ENCODE measurements at places on chromosomes 13 and 19.

DNA sequence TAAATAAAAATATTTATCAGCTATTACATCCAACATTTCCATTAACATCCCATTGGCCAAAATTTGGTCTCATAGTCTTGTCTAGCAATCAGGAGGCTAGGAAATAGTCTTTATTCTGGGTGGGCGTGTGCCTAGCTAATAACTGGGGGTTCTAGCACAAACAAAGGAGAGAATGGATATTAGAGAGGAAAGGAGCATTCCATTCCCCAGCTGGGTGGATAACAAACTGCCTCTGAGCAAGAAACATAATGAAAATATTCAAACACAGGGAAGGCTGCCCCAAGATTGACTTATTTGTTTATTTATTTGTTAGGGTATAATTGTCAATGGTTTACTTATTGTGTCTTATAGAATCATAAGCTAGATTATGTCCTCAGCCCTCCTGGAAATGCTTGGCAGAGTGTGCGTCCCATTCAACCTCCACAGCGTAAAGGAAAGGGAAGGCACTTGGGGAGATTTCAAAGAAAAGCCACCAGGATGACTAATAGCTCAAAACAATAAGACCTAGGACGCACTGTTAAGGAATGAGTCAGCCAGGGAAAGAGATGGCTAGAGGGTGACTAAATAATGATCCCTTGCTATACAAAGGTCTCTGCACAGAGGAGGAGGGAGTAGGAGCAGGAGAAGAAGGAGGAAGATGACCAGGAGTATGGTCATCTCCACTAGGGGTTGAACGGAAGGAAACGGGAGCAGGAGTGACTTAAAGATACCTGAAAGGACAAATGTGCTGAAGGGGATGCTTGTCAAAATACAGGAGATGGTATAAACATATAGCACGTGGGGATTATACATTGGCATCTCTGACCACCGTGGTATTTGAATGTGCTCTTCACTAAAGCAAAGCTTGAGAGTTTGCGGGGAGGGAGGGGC, 23.5 kb upstream of the USP12 start:
- DNase-seq: no peak

- no peak for DNase-seq
Measured at GRCh38 chr19:6217752-6218334, 61.9 kb downstream of the MLLT1 start.

GRCh38 chr13:36354842-36355623, 8.8 kb upstream of the SPART start:
- DNase-seq: no peak

- no peak for DNase-seq
Measured at GRCh38 chr13:102466610-102467190, 64.9 kb upstream of the FGF14 start.

DNA sequence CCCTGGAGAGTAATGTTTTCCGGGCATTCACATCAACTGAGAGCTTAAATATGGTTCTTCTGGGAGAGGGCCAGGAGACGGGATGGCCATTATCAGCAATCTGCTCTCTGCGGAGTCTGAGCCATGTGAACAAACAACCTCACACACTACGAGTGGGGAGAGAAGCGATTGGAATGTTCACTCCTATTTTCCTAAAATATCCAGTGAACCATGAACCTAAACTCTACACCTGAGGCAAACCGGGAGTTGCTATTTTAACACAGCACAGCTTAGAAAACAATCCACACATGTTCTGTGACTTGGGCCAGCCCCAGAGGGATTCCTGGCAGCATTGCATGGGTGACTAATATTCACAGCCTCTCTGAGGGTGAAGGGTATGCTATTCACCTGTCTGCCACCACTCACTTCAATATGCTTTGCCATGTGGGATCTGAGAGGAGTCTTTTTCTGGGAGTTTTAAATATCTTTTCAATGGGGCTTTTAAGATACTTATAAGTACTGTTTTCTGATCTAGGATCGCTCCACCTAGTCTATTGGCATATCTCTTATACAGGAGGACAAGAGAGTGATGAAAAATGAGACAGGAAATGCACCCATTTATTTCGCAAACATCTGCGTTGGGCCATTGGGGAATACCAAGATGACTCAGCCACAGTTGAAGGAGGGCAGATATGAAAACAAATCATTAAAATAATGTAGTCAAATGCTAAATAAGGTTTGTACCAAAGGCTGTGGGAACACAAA, 72.6 kb upstream of the SERP2 start:
- no peak for DNase-seq

- no peak for DNase-seq
Measured at GRCh38 chr19:53389978-53390377, 5.0 kb upstream of the ZNF765 start.

DNA sequence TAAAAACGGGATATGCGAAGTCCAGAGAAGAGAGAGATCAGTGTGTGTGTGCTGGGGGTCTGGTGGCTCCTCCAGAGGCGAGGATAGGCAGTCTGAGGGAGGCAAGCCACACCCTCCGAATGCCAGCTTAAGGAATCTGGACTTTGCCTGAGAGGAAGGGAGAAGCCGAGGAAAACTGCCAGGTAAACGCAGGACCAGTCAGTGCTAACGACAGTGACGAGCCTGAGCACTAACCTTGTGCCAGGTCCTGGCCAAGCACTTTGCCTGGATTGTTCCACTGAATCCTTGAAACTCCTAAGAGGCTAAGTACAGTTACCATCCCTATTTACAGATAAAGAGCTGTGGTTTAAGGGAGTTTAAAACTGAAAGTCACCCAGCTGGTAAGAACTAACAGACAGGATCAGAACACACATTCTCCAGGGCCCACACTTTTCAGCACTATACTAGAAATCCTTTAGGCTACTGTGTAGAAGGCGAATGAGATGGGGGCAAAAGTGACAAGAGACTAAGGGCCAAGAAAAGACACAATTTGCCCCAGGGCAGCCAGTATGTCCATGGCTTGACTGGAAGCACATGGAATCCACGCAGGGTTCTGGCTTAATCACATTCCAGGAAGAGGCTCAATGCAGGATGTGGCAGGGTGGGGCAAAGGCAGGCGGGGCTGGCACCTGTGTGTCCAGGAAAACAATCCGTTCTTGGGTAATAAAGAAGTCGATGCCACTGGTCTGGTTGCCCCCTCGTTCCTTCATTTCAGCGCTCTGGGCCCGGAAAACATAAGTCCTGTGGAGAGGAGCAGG, 15.1 kb downstream of the SMG9 start:
- no peak for DNase-seq

DNA sequence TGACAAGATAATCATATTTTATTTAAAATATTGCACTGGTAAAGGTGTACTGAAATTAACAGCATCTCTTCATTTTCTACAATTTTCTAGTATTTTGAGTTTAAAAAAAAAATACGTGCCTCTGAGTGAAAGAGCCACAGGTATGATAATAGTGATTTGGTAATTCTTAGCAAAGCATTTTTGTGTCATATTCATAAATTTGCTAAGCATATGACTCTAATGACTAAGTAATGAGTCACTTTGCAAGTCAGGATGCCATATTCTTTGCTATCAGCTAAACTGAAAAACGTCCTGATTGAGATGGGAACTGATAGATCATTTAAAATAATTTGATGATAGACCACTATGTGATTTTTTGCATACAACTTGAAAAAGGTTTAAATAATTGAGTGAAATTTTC, 136.1 kb upstream of the IRS2 start:
- no peak for DNase-seq

DNA sequence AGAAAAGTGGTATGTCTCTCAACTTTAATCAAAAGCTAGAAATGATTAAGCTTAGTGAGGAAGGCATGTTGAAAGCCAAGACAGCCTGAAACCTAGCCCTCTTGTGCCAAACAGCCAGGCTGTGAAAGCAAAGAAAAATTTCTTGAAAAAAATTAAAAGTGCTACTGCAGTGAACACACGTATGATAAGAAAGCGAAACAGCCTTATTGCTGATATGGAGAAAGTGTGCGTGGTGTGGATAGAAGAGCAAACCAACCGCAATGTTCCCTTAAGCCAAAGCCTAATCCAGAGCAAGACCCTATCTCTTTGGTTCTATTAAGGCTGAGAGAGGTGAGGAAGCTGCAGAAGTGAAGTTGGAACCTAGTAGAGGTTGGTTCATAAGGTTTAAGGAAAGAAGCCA, 96.4 kb downstream of the ZDHHC20 start:
- no peak for DNase-seq

- no peak for DNase-seq
Measured at GRCh38 chr13:30526612-30527495, 61.1 kb upstream of the HMGB1 start.

DNA sequence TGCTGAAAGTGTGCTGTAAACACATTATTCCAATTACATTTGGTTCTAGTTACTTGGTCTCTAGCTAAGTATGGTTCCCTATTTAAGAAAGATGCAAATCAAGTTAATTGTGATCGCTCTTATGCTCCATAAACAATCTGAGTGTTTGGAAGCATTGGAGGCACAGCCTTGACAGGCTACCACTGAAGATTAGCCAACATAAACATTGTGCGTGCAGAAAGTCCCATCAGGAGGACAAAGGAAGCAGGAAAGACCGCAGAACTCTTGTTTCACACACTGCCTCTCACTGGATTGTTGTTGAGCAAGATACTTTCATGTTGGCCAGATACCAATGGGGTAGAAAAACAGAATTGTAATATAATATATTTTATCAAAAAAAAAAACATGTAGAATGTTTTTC, 814.4 kb downstream of the EFNB2 start:
- DNase-seq: no peak

GRCh38 chr13:21805733-21806132, 134.9 kb downstream of the FGF9 start:
- no peak for DNase-seq

GRCh38 chr13:84118839-84119409, 236.7 kb upstream of the SLITRK1 start:
- no peak for DNase-seq

GRCh38 chr19:54432144-54432738, 16.8 kb upstream of the LENG8 start:
- DNase-seq: no peak

- no peak for DNase-seq
Measured at GRCh38 chr13:107753291-107753690, 462.0 kb downstream of the LIG4 start.

DNA sequence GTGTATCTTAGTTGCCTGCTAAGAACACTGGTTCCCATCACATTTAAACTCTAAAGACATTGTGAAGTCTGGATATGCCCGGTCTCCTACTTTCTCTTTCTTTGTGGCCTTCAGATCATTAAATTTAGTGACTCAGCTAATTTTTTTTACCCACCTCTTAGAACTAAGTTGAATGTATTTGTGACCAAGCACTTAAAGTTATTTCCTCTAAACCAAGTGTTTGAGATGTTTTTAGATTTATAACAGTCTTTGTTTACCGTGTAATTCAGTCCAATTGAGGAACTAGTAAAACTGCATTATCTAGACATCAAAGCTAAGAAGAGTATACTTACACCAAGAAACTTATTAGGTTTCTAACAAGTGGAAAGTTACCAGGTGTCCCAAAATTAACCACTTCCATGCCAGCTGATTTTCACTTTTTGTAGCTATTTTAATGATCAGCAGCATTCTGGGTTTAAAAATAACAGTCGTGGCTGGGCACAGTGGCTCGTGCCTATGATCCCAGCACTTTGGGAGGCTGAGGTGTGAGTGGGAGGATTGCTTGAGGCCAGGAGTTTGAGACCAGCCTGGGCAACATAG, 53.1 kb downstream of the ARHGAP35 start:
- no peak for DNase-seq

GRCh38 chr19:36987091-36987490, 71.0 kb downstream of the ZNF568 start:
- no peak for DNase-seq

GRCh38 chr19:41476583-41476982, 33.6 kb downstream of the ERICH4 start:
- DNase-seq: no peak

DNA sequence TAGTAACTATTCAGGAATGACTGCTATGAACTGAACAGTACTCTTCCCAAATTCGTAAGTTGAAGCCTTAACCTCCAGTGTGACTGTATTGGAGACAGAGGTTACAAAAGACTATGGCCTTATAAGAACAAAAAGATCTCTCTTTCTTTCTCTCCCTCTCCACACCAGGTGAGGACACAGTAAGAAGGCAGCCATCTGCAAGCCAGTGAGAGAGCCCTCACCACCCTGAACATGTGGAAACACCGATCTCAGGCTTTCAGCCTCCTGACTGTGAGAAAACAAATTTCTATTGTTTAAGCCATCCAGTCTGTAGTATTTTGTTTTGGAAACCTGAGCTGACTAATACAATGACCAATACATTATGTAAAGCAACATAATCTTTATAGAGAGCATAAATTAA, 888.9 kb downstream of the SLITRK1 start:
- no peak for DNase-seq

DNA sequence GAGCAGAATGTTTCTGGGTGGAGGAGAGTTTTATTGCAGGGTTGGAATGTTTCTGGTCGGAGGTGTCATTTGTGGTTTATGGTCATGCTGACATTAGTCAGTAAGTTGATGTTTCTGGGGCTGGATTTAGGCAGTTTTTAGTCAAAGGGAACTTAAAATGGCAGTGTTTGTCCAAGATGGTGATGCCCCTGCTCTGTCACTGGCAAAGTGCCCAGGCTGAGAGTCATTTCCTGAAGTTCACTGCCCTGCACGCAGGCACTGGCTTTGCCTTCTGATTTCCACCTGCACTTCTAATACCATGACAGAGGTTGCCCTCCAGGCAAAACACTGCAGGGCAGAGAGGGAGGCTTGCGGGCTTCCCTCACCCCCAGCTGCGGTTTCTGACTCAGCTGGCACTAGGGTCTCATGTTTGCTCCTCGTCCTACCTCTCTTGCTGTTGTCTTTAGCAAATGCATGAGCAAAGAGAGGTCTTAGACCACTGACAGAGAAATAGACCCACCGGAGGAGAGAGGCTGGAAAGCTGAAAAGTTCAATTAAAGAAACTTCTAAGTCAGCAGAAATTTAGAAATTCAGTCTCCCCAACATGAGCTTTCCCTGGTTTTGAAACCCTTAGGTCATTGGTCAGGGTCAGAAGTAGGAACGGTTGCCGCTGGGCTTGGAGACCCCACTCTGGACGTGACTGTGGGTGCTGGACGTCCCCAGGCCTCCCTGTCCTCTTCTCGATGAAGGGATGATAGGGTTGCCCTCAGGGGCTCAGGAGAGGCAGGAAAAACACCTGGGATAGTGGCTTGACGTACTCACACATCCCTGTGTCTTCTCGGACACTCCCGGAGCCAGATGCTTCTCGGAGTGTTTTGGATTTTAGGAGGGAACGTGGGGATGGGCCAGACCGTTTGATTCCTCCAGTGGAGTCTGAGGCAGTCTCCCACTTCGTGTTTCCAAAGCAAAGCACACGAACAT, 26.3 kb downstream of the TMEM255B start:
- DNase-seq: no peak

- DNase-seq: no peak
Measured at GRCh38 chr19:34731019-34731829, 2.8 kb upstream of the ZNF181 start.

GRCh38 chr19:29487432-29487831, 38.4 kb upstream of the VSTM2B start:
- no peak for DNase-seq

DNA sequence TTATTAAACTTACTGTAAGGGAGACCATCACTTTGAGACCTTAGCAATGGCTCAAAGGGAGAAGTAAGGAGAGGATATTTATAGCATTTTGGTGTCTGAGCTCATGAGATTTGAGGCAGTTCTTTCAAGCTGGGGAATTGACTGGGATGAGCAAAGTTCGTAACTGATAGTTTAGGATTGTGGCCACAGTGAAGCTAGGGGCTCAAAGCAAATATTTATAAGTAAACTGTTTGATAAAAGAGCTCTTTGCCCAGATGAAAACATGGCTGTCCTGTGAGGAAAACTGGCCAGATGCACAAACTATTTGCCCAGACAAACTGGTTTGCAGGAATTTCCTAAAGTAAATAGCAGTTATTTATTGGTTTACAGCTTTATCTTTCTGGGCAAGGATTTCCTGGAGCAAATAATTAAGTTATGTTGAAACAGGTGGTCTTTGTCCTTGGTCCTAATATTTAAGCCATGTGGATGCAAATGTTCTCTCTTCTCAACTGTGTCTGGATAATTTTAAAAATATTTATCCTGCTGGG, 59.7 kb upstream of the TMTC4 start:
- no peak for DNase-seq

All from esophagus squamous epithelium (tissue), 5 donors.